ENCODE measurements at places on chromosomes 2 and 18.

DNA sequence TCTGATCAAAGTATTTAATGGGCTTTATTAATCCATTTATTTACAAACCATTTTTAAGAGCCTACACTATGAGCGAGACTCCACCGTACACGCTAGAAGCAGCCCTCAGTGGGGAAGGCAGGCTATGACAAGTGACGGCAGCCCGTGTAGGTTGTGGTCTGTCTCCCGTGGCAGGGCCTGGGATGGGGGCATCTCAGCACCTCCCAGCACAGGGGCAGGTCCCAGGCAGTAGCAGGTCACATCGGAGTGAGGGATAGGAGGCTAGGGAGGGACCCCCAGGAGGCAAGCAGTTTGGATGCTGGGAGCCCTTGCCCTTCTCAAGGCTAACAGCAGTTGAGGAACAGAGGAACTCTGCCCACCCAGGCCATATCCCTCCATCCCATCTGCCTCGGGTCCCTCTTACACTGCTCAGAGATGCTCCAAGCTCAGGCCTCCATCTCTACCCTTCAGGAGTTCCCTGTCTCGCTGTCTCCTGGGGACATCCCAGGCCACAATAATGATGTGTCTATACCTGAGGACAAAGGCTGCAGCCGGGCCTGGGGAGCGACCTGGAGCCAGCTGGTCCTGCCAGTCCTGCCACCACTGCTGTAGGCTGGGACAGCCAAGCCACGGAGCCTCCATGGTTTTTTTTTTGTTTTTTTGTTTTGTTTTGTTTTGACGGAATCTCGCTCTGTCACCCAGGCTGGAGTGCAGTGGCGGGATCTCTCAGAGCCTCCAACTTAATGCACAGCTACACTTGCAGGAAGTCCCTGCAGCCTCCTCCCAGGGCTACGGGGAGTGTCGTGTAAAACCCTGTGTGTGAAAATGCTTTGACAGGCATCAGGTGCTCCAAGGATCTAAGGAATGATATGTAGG is 92.0 kb downstream of the NDUFA10 start:
- DNase-seq, result no peak

DNA sequence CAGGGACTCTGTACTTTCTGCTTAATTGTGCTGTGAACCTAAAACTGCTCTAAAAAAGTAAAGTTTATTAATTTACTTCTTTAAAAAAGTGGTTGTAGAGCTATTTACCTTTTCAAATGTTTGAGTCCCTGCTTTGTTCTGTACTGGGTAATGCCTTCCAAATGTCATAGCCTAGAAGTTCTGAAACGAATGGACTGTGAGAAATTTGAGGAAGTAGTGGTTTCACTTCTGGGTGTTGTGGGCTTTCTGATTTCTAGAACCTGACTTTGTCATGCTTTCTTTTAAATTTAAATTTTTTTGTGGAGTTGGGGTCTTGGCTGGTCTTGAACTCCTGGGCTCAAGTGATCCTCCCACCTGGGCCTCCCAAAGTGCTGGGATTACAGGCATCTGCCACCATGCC is 44.6 kb downstream of the SMAD4 start:
- DNase-seq, result no peak

DNA sequence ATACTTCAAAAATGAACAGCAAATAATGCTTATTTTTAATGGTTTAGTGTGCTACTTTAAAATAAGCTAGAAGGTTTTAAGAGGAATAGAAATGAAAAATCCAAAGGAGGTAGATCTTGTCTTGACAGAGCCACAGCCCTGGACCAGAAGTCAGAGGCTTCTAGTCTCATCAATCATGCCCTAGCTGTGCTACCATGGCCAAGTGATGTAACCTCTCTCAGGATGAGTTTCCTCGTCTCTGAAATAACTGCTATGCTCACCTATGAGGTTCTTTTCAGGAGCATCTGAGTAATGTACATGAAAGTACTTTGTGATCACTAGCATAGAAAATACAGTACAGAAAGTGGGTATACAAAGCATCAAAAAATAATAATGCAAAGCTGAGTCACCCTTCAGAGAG is 248.4 kb downstream of the PID1 start:
- no peak for DNase-seq

DNA sequence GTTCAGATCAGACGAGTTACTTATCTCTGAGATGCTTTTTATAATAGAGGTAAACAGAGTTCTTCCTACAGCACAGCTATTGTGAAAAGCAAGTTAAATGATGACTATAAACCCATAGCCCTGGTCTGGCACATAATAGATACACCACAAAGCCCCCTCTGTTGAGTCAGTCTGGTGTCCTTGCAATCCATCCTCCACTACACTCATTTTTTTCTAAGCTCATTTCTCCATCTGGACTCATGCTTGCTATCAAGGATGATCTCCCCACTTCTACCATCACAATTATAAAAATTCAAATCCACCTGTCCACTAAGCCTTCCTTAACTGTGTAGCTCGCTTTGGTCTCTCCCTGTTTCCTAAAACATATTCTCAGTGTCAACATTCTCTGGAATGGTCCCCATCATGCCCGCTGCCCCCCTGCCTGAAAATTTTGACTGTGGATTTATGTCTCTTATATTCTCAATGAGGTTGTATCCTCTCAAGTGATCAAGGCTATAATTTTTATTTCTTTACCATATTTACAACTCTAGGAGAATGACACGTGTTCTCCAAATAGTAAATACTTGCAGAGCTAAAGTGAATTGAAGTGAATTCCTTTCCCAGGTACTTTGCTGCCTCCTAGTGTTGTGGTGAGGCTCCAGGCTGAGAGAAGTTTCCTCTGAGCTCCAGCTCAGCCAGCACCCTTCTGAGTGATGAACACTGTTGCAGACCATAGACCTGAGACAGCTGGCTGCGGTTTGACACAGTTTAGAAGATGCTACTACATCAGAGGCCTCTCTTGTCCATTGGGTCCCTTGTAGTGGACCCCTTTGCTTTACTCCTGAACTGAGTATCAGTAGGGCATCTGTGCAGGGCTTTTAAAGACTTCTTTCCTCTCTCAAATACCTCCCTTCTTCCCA is 108.7 kb downstream of the DPP10 start:
- DNase-seq, result no peak

GRCh38 chr2:25362434-25363145 is 20.9 kb upstream of the DNMT3A start:
- no peak for DNase-seq

- no peak for DNase-seq
Measured at GRCh38 chr2:176454893-176455815, 185.9 kb downstream of the MTX2 start.

GRCh38 chr2:128594651-128594910 is 275.9 kb upstream of the HS6ST1 start:
- DNase-seq, result no peak

- no peak for DNase-seq
Measured at GRCh38 chr2:1052771-1053191, 102.1 kb downstream of the SNTG2 start.

- DNase-seq, result no peak
Measured at GRCh38 chr2:136045835-136046570, 60.6 kb upstream of the DARS1 start.

DNA sequence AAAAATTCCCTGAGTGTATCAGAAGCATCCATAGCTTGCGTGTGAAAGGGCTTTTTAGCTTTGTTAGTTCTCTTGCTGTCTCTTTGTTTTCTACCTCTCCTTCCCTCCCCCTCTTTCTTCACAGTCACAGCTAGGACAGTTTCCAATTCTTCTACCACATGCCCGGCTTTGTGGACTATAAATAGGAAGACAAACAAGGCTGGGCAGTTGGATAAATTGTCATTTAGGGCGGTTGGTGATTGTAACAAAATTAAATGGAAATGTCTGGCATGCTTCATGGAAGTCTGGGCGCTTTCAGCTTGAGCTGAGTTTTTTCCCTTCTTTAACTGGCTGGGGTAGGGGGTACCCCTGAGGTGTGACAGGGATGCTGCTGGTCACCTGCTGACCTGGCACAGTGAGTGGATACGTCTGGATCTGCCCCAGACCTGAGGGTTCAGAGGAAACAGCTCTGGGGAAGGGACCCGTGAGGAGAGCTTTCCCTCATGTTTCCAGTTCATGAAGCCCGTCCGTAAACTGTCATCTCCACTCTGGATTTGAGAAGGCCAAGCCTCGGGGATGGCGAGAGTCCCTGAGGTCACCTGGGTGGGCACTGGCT is 29.0 kb upstream of the GIGYF2 start:
- no peak for DNase-seq

DNA sequence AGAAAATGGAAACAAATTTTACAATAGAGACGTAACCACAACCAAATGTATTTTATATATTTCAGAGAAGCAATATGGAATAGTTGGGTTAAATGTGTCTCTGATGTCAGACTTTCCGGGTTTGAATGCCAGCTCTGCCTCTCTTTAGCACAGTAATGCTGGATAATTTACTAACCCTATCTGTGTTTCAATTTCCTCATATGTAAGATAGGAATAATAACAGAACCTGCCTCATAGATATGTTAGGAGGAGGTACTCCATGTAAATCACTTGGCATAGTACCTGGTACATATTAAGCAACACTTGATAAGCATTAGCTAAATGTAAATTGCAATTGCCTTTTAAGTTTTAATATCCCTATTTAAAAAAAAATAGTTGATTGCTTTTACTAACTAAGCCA is 231.3 kb upstream of the ZC3H15 start:
- no peak for DNase-seq

DNA sequence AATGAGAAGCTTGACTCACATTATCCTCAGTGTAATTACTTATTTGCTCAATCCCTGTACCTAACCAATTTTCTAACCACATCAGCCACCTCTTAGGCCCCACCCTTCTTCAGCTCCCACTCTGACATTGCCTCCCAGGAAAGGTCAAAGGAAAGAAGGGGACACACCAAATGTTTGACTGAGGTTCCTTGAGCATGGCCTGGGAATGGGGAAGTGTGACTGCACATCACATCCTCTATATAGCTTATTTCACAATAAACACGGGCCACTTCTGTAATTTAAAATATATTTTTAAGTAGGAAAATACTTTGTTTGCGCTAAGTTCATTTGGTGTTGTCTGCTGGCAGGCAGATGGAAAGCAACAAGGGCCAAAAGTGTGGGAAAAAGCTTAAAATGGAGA is 3.0 kb upstream of the FIGLA start:
- no peak for DNase-seq

DNA sequence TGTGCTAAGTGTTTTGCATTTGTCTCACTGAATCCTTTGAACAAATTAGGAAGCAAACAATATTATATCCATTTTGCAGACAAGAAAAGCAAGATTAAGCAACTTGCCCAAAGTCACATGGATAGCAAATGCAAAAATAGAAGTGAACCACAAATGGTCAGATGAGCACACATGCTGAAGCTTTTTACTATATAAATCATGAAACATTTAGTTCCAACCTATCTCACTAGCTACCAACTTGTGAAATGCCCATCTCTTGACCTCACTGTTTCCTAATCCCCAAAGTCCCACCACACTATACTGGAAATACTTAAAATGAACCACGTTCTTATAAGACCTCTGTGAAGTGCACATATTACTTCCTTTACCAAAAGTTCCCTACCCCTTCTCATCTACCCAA is 380.5 kb downstream of the ERBB4 start:
- DNase-seq, result no peak

DNA sequence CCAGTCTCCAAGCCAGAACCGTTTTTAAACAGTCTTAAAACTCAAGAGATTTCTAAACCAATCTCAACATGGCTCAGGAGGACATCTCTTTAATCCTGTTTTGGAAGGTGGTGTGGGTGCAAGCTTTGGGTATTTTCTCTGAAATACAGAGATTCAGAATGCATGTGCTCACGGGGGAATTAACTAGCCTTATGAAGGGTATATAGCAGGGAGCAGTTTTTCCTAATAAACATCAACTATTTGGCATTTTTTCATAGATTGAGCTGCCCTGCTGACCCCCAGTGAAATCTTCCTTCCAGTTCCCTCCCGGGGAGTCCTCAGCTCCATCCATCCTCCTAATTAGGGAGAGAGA is 122.6 kb downstream of the SMAD7 start:
- DNase-seq, result no peak

DNA sequence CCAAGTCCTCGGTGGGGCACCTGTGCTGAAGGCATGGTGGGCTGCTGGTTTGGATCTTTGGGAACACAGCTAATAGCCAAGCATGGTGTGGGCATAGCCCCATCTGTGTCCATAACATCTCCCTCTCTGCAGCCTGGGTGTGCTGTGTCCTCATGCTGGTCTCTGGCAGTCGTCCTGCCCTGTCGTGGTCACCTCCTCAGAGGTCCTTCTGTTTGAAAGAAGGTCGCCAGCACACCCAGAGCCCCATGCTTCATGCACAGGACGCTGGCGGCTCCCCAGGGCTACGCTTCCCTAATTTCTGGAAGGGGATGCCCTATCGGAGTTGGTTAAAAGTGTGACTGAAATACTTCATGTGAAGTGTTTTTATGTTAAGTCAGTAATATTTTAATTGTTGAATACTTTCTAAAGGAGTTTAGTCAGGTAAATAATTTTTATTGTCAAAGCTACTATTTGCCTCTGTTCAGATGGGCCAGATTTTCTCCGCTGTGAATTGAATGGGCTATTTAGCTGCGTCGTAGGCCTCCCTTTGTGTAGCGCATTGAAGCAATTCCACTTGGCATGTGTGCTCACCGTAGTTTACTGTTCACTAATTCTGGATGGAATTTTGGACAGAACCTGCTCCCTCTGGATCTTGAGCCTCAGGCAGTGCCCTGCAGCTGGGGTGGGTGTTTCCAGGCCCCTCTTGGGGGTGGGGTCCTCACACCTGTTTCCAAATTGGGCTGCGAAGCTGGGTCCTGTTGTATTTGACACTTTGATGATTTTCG is 81.9 kb downstream of the WDSUB1 start:
- no peak for DNase-seq

DNA sequence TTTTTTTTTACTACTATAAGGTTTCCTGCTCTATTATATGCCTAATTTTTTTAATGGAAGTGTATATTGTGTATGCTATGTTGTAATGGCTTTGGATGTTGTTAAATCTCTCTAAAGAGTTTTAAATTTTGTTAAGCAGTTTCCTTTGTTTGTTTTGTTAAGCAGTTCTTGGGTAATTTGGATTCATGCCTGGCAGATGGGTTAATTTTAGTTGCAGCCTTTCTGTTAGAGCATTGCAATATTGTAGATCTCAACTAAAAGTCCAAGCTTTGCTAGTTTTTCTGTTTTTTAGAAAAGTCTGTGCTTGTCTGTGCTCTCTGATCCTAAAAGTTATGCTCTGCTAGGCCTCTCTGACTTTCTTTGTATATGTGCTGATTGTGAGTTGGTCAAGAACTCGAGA is 1229.0 kb upstream of the NRXN1 start:
- DNase-seq, result no peak

GRCh38 chr18:73901566-73901965 is 246.1 kb downstream of the FBXO15 start:
- no peak for DNase-seq

- no peak for DNase-seq
Measured at GRCh38 chr2:6800553-6800952, 65.2 kb downstream of the CMPK2 start.

- DNase-seq, result no peak
Measured at GRCh38 chr2:19879120-19879519, 22.7 kb downstream of the TTC32 start.

GRCh38 chr2:197786010-197786877 is 1.1 kb upstream of the BOLL start:
- no peak for DNase-seq

GRCh38 chr2:99810225-99810624 is 320.4 kb upstream of the REV1 start:
- DNase-seq, result no peak

- DNase-seq, result no peak
Measured at GRCh38 chr2:233433794-233434193, 79.5 kb downstream of the DGKD start.

GRCh38 chr2:219455581-219455980 is 20.9 kb downstream of the SPEG start:
- DNase-seq, result no peak
